ENCODE measurements at places on chromosomes 5 and 9.
A peak's percentile ranks its signal among the peaks of the same experiment; 100 is the strongest.

- no peak for DNase-seq
These were observed 145.9 kb upstream of the CDH6 start for GRCh38 chr5:31047621-31048020.

DNA sequence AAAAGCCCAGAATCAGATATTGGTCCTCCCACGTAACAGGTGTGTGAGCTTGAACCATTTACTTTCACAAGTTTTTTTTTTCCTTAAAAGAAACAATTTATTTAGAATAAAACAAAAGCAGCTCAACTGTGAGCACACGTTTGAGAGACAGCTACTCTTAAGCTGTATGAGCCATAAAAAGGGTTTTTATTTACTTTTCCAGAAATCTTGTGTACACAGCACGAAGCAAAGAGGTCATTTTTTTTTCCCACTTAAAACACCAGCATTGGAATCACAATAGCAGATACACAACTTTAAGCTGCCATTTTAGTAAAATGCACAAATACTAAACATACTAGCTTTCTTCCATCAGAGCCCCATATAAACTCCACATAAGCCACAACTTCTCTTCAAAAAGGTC, 44.6 kb downstream of the JAKMIP2 start:
- DNase-seq: no peak

- no peak for DNase-seq
These were observed 4.2 kb downstream of the SLC34A3 start for GRCh38 chr9:137234758-137235423.

GRCh38 chr9:21770871-21771560, 31.4 kb upstream of the MTAP start:
- no peak for DNase-seq

DNA sequence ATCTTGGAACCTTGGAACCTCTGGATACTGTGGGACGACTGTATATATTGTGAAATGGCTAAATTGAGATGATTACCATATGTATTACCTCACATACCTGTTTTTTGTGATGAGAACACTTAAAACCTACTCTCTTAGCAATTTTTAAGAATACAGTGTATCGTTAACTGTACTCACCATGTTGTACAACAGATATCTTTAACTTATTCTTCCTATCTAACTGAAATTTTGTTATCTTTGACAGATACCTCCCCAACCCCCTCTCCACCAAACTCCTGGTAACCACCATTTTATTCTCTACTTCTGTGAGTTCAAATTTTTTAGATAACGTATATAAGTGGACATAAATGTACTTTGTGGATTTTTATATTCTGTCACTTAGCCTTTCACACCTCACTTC, 126.5 kb downstream of the ZCCHC7 start:
- DNase-seq: no peak

GRCh38 chr5:147454996-147455677, 54.7 kb downstream of the DPYSL3 start:
- DNase-seq: no peak

GRCh38 chr5:126446498-126447224, 23.5 kb downstream of the GRAMD2B start:
- no peak for DNase-seq

- DNase-seq: no peak
These were observed 85.8 kb downstream of the MRPS27 start for GRCh38 chr5:72234265-72234700.

DNA sequence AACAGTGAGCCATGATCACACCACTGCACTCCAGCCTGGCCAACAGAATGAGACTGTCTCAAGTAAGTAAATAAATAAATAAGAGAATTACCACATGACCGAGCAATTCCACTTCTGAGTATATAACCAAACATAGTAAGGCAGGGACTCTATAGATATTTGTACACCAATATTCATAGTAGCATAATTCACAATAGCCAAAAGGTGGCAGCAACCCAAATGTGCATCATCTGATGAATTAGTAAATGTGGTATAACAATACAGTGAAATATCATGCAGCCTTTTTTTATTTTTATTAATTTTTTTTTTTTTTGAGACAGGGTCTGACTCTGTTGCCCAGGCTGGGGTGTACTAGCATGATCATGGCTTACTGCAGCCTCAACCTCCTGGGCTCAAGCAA, 33.1 kb downstream of the ALDH7A1 start:
- no peak for DNase-seq

- DNase-seq: peak; percentile 20
These were observed at the start of gene PTPN3 for GRCh38 chr9:109498195-109499092. TSS of gene PTPN3 (minus strand) at chr9:109498307. CDS start at chr9:109463434, 34,873 bp downstream.

DNA sequence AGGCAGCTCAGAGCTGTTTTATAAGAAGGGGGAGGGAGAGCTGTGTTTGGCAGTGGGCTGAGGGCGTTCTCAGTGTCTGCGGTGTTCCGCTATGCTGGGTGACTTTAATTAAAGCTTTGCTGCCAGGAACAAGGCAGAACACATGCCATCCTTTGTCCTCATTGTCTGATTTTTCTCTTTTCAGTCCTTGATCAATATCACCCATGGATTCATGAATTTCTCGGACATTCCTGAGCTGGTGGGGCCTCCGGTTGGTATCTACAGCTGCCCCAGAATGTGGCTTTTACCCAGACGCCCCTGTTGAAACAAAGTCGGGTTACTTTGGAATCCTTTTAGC, 66.5 kb upstream of the TGFBR1 start:
- DNase-seq: no peak

DNA sequence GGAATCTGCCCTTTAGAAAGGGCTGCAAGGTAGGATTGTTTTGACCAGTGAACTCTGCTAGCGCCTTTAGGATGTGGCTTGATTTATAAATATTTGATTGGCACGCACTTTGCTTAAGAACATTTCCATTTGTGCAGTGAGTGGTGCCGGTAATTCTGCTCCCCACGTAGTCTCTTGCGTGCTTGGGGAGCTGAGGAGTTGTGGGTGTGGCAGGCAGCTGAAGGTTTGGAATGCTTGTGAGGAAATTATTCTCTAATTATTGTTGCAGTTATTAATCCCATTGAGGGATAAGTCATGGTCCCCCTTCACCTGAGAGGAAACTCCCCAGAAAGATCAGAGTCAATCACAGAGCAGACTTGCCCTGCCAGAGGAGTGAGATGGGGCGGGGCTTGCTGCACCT, 76.7 kb downstream of the FGF1 start:
- no peak for DNase-seq

- DNase-seq: no peak
These were observed 42.4 kb downstream of the CWC27 start for GRCh38 chr5:64811050-64811640.

GRCh38 chr5:56962286-56962685, 10.4 kb upstream of the MIER3 start:
- no peak for DNase-seq

- DNase-seq: no peak
These were observed 48.1 kb downstream of the ZNF622 start for GRCh38 chr5:16417398-16418074.

GRCh38 chr5:88678770-88679381, 204.1 kb downstream of the MEF2C start:
- DNase-seq: no peak

GRCh38 chr9:17082343-17083064, 52.3 kb upstream of the CNTLN start:
- no peak for DNase-seq

DNA sequence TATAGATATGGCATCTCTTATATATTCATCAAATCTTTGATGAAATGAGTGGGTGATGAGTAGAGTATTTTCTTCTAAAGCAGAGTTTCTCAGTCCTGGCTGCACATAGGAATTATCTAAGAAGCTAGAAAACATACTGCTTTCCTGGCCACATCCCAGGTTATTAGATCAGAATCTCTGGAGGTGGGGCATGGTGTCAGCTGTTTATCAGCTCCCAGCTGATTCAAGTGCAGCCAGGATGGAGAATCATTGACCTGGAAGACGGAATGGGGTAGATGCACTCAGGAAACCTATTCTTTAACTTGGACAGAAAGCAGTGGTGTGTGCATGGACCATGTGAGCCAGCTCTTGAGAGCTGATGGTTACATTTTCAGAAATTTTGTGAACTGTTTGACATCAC, 108.1 kb upstream of the IL6ST start:
- DNase-seq: no peak

GRCh38 chr5:11822598-11822997, 81.6 kb downstream of the CTNND2 start:
- DNase-seq: no peak

DNA sequence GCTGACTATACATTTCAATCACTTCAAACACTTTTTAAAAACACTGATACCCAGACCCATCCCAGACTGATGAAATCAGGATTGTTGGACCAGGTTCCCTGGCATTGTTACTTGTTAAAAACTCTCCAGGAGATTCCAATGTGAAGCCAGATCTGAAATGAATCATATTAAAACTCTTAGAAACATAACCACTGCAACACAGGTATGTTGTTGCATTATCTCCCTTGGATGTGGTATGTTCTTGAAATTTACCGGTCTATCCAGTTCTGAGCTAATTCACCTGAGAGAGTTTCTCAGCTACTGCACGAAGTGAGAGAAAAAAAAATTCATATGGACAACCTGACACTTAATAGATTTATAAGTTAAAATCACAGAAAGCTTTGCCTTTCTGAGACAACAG, 21.8 kb downstream of the MEF2C start:
- no peak for DNase-seq

- DNase-seq: peak; percentile 51
These were observed 191.8 kb downstream of the MELK start for GRCh38 chr9:36764364-36765076.

DNA sequence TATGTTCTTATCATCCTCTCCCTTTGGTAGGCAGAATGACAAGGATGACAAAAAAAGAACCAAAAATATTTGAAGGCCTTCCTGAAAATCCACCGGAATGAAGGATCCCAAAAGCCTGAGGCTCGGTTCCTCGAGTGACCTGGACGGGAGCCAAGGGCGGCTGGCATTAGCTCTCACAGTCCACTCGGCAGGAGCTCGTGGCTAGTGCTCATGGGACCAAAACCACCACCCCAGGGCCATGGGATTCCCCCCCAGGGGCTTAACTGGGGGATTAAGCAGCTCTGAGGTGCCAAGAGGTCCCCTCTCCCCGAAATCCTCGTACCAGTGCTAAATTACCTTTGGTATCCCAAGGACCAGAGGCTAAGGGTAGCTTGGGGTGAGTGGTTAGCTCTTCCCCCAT, 586 bp upstream of the PDZD2 start:
- no peak for DNase-seq

GRCh38 chr9:94926431-94926800, 199.9 kb downstream of the AOPEP start:
- DNase-seq: no peak

DNA sequence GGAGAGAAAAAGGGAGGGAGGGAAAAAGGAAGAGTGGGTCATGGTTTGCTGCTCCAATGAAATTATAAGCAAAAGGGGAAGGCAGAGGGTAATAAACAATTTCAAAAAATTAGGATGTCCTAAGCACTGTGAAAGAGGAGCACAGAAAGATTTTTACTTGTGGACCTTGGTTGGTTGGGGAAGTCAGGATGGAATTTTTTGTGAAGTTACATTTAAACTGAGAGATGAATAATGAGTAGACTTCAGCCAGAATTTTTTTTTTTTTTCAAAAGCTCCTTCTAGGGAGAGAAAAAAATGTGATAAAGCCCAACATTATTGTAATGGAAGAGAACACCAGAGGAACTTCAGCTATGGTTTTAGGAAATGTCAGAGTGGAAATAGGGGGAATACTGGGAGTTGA, 515.9 kb upstream of the PAPPA start:
- no peak for DNase-seq

DNA sequence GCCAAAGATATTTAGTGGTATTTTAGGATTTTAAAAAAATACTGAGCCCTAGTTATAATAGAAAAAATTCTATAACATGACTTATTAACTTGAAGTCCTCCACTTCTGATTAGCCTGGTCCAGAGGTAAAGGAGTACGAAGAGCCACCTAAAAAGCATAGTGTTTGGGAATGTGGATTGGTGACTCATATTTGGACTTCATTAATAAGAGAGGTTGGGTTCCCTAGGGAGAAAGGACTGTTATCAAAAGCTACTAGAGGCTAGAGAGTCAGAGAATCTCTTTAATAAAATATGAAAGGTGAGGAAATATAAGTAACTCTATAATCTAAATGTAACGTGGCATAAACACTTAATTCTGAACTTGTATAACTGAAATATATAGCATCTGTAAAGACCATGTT, 180.7 kb upstream of the TARS1 start:
- DNase-seq: no peak

- DNase-seq: no peak
These were observed 66.4 kb upstream of the TMC1 start for GRCh38 chr9:72454871-72455491.

DNA sequence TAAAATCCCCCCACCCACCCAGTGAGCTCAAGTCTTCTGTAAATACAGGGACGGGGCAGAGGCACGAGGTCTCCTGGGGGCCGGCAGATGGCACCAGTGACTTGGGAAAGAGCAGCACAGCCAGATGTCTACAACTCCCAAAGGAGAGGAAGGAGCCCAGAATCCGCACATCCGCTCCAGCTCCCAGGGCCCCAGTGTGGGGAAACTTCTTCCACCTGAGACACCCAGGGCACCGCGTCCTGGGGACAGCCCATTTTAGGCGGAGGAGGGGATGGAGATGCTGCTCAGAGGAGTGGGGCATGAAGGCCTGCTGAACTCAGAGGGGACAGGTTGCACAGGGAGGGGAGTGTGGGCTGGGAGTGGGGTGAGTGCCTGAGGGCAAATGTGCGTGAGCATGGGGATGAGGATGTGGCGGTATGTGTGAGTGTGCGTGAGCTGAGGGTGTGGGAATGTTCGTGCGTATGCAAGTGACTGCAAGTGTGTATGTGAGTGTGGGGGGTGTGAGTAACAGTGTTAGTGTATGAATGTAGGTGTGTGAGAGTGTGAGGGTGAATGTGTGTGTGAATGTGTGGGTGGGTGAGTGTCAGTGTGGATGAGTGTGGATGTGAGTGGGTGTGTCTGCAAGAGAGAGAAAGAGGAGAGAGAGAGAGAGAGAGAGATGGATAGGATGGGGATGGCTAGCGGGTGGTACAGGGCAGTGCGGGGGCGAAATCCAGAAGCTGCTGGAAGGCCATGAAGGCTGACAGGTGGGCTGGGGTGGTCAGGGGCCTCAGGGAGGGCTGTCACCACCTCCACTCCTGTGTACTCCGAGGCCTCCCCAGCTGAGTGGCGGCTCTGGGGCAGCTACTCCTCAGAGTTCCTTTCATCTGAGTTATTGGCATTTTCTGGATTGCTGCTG, 63.5 kb downstream of the DUSP1 start:
- DNase-seq: peak; percentile 69

DNA sequence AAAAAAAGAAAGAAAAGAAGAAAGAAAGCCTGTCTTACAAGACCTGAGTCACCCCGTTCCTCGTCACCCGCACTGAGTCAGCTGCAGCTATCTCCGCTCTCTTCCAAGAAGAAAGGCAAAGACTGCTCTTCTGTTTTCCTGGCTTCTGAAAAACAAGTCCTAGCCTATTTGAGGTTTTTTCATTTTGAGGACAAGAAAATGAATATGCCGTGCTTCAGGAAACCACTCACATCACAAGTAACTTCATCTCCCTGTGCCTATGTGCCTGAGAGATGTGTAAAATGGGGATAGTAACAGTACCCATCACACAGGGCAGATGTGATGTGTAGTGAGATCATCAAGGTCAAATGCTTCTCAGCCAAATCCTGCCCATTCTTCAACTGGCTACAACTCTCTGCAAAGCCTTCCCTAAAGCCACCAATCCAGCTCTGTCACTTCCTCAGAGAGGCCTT, 78.4 kb downstream of the GLDC start:
- no peak for DNase-seq
